ENCODE measurements at places on chromosomes 6 and 20. TPM values are rescaled to one million over a fixed set of nuclear protein-coding genes. Genes with fewer than 3 reads are reported as not detected.

DNA sequence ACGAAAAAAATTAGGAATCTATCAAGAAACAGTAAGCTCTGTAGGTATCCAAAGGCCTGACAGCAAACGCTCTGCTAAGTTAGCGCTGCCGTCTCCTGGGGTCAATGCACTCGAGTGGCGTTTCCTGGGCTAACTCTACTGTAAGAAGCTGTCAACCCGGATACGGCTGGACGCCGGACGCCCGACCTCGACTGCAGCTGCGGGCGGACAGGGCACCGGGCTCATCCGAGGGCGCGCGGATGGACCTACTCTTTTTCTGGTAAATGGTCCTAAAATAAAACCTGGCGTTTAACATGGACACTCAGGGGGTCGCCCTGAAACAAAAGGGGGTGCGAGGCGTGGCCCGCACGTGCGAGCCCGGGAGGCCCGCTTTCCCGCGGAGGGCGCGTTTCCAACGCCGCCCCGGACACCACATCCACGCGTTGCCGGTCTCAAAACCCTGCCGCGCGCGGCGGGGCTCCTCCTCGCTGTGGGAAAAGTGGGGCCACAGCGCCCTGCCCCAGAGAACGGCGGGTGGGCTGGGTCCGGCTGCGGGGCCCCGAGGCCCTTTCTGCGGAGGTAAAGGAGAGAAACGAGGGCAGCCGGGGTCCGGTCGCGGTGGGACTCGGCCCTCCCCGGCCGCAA, 537 bp downstream of the TCP1 start:
- H3K27ac ChIP-seq: peak overlapping the region; percentile 59
- peak; percentile 55 for DNase-seq
- peaks cover 29% of the 10 kb centered on the region for H3K4me1 ChIP-seq
- peak overlapping the region; percentile 82 for H3K4me3 ChIP-seq

- DNase-seq: no peak
- no peaks in the 10 kb centered on the region for H3K27me3 ChIP-seq
- H3K27ac ChIP-seq: no peak overlapping the region
- H3K4me3 ChIP-seq: no peak overlapping the region
These were observed 233.9 kb upstream of the SYNDIG1 start for GRCh38 chr20:24235296-24236175.

DNA sequence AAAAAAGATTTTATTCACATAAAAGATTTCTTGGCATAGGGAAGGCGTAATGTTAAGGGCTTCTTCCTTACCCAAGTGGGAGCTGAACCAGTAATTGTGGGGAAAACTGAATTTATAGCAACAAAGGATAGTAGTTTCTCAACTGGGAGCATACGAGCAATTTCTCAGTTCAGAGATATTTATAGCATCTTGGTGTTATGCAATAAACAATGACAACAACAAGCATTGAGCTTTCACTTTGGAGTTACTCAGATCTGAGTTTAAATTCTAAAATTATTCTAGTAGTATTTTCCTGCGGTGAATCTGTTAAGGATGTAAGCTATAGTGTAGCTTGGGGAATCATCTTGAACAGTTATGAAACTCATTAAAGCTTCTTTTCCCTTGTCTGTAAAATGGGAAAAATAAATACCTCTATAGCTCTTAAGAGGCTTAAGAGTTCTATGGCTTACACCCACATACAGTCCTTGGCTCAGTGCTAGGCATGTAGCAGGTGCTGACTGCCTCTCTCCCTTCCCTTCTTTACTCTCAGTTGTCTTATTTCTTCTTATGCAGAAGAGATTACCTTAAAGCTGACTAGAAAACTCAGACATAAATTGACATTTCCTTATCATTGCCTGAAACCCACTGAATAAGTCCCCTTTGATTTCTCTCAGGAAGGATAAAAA, 58.8 kb downstream of the SAMD5 start:
- no peak overlapping the region for H3K4me3 ChIP-seq
- H3K36me3 ChIP-seq: no peaks in the 10 kb centered on the region
- H3K27me3 ChIP-seq: no peaks in the 10 kb centered on the region
- H3K27ac ChIP-seq: no peak overlapping the region
- no peak for DNase-seq

DNA sequence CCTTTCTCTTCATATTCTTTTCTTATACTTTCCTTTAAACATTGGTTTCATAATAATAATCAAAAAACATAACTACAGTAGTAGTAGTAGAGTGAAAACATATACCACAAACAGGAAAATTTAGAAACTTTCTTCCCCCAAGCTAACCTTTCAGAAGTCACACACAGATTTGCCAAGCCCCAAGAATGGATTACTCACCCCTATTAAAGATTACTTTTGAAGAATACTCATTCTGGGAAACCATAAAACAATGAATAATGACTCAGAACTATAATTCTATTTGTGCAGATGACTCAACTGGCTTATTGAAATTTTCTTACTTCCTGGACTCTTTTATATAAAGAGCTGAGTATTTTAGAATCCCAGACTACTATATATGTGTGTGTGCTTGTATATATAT, 119.4 kb upstream of the GJE1 start:
- H3K4me3 ChIP-seq: no peak overlapping the region
- DNase-seq: no peak
- no peaks in the 10 kb centered on the region for H3K36me3 ChIP-seq
- H3K27ac ChIP-seq: peak overlapping the region; percentile 98
- H3K27me3 ChIP-seq: no peaks in the 10 kb centered on the region

DNA sequence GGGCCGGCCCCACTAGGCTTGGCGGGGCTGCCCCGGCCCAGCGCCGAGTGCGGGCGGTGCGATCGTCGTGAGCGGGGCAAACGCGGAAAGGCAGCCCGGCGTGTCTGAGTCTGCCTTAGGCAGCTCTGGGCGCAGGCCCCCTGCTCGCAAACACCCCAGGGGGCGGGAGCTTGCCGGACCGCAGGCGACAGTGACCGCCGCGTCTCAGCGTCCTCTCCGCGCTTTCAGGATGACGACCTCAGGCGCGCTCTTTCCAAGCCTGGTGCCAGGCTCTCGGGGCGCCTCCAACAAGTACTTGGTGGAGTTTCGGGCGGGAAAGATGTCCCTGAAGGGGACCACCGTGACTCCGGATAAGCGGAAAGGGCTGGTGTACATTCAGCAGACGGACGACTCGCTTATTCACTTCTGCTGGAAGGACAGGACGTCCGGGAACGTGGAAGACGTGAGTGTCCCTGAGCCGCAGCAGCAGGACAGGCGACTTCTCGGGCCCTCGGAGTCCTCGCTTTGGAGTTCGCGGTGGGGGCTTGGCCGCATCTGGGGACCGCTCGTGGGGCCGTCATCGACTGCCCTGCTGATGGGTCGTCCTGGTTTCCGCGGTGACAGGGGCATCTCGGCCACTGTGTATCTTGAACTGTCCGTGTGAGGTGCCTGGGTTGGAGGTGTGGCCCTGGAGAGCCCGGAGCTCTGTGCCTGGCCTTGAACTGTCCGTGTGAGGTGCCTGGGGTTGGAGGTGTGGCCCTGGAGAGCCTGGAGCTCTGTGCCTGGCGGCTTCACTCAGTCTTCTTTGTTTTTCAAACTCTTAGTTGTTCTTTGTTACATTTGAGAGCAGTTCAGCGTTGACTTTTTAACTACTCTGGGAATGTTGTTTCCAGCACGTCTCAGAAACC, 786 bp downstream of the ADRM1 start:
- peaks cover 55% of the 10 kb centered on the region for H3K36me3 ChIP-seq
- H3K27ac ChIP-seq: peak overlapping the region; percentile 52
- H3K27me3 ChIP-seq: no peaks in the 10 kb centered on the region
- H3K4me3 ChIP-seq: peak overlapping the region; percentile 87

GRCh38 chr20:46350201-46350985, 42.1 kb upstream of the CDH22 start:
- peaks cover 16% of the 10 kb centered on the region for H3K4me1 ChIP-seq
- H3K36me3 ChIP-seq: peaks cover 27% of the 10 kb centered on the region
- no peaks in the 10 kb centered on the region for H3K27me3 ChIP-seq
- H3K27ac ChIP-seq: peak overlapping the region; percentile 73

GRCh38 chr6:13586603-13587542, 12.5 kb downstream of the SIRT5 start:
- no peaks in the 10 kb centered on the region for H3K27me3 ChIP-seq
- no peak overlapping the region for H3K27ac ChIP-seq
- no peaks in the 10 kb centered on the region for H3K36me3 ChIP-seq
- H3K4me1 ChIP-seq: no peaks in the 10 kb centered on the region
- H3K4me3 ChIP-seq: no peak overlapping the region
- no peak for DNase-seq

DNA sequence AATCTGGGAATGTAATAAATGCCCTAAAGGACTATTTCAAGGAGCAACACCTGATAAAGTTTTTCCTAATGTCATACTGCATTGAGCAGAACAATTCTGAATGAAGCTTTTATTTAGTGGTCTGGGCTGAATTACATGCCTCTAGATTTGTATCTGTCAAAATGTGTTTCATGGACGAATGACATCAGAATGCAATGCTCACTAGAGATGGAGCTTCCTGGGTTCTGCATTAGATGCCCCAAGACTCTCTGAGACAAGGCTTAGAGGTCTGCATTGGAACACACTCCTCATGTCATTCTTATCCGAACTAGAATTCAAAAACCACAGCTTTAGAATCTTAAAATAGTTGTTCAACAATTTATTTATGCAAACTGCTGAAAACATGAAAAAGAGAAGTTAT, 62.0 kb downstream of the SYNE1 start:
- H3K36me3 ChIP-seq: no peaks in the 10 kb centered on the region
- peaks cover 9% of the 10 kb centered on the region for H3K4me1 ChIP-seq
- no peak overlapping the region for H3K4me3 ChIP-seq

DNA sequence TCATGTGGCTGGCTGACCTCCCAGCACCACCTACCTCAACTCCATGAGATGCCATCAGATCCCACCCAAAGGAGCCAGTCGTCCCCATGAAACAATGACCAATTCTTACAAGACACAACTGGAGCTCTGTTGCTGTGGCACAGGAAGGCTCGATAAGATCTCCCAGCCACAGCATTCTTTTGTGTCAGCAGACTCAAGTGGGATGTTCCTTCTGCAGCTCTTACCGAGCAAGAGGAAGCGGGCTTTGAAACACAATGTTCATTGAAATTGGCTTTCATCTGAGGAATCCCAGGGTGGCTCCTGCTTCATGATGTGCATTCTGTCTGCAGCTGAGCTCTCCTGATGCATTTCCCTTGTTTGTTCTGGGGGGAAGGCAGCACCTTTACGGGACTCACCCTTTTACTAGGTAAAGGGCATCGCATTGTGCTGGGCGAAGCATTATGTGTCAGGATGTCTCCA, 222.0 kb upstream of the SGK1 start:
- DNase-seq: no peak
- no peaks in the 10 kb centered on the region for H3K36me3 ChIP-seq
- H3K4me1 ChIP-seq: peaks cover 21% of the 10 kb centered on the region
- no peaks in the 10 kb centered on the region for H3K27me3 ChIP-seq
- H3K4me3 ChIP-seq: no peak overlapping the region

GRCh38 chr20:34426026-34426425, 63.0 kb downstream of the ITCH start:
- H3K36me3 ChIP-seq: peaks cover 75% of the 10 kb centered on the region
- H3K4me1 ChIP-seq: no peaks in the 10 kb centered on the region
- no peaks in the 10 kb centered on the region for H3K27me3 ChIP-seq

- no peak overlapping the region for H3K27ac ChIP-seq
- DNase-seq: no peak
- H3K36me3 ChIP-seq: peaks cover 11% of the 10 kb centered on the region
- no peak overlapping the region for H3K4me3 ChIP-seq
- no peaks in the 10 kb centered on the region for H3K27me3 ChIP-seq
- H3K4me1 ChIP-seq: peaks cover 27% of the 10 kb centered on the region
These were observed 48.3 kb downstream of the ARID1B start for GRCh38 chr6:156825475-156825874.

- no peak overlapping the region for H3K4me3 ChIP-seq
- H3K36me3 ChIP-seq: no peaks in the 10 kb centered on the region
- no peak overlapping the region for H3K27ac ChIP-seq
These were observed 8.8 kb upstream of the VSX1 start for GRCh38 chr20:25090492-25091429.

GRCh38 chr20:58649288-58650180, 1.5 kb upstream of the STX16 start:
- no peak overlapping the region for H3K4me3 ChIP-seq
- DNase-seq: no peak
- peaks cover 28% of the 10 kb centered on the region for H3K36me3 ChIP-seq
- H3K27me3 ChIP-seq: no peaks in the 10 kb centered on the region
- peaks cover 26% of the 10 kb centered on the region for H3K4me1 ChIP-seq
- H3K27ac ChIP-seq: no peak overlapping the region

- H3K4me3 ChIP-seq: no peak overlapping the region
- H3K27me3 ChIP-seq: no peaks in the 10 kb centered on the region
- no peaks in the 10 kb centered on the region for H3K36me3 ChIP-seq
- H3K27ac ChIP-seq: no peak overlapping the region
These were observed 52.2 kb upstream of the CCDC167 start for GRCh38 chr6:37551867-37552266.

- H3K36me3 ChIP-seq: no peaks in the 10 kb centered on the region
- H3K27ac ChIP-seq: no peak within 1 kb of the TSS
- peak within 1 kb of the TSS; percentile 58 for H3K4me3 ChIP-seq
- peaks cover 14% of the 10 kb centered on the region for H3K4me1 ChIP-seq
These were observed at the start of gene SIRPA for GRCh38 chr20:1894951-1895673. Gene SIRPA, plus strand, starts transcription at chr20:1895407. Its CDS starts 41 bp downstream, at chr20:1895448.

GRCh38 chr6:162069995-162070394, 657.6 kb downstream of the PRKN start:
- H3K4me3 ChIP-seq: no peak overlapping the region
- H3K4me1 ChIP-seq: no peaks in the 10 kb centered on the region
- no peak for DNase-seq
- H3K27ac ChIP-seq: no peak overlapping the region
- no peaks in the 10 kb centered on the region for H3K27me3 ChIP-seq

DNA sequence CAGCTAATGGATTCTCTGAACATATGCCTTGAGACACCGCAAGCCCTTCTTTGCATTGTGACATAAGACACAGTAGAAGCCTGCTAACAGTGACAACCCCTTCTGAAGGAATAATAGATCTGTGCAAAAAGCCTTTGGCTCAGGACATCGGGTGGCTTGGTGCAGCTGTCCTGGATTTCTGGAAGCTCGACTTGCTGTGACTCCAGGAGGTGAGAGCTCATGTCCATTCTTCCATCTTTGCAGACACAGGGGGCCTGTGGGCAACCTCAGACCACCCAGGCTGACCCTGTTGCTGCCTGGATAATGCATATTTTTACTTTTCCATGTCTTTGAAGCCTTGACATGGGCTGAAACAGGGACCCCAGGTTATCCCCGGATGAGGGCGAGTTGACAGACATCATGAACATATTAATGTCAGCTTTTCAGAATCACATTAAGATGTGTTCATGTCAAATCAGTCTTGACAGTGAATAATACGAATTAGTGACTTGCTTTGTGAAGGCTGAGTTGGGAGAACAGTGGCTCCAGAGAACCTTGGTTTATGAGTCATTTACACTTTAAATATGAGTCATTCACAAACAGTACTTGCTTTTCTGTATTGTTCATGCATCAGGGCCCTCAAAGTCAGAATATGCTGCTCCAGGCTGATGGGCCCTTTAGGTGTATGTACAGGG, 66.8 kb upstream of the IYD start:
- peak; percentile 52 for DNase-seq
- no peaks in the 10 kb centered on the region for H3K27me3 ChIP-seq
- no peak overlapping the region for H3K4me3 ChIP-seq
- peaks cover 18% of the 10 kb centered on the region for H3K4me1 ChIP-seq
- peak overlapping the region; percentile 14 for H3K27ac ChIP-seq

SPATA25 gene
- total RNA-seq: not detected

BACH2 gene
- 1.3 TPM for total RNA-seq

TPMT gene
- total RNA-seq: 22.4 TPM

AHI1 gene
- total RNA-seq: 15.2 TPM

POLR1C gene
- total RNA-seq: 28.3 TPM

TMC2 gene
- not detected for total RNA-seq

TNFRSF6B gene
- total RNA-seq: not detected

MTG2 gene
- 31.4 TPM for total RNA-seq

ANKRD66 gene
- total RNA-seq: not detected

FOXQ1 gene
- total RNA-seq: 0.66 TPM

ABRACL gene
- total RNA-seq: 36.2 TPM

OPRL1 gene
- 0.16 TPM for total RNA-seq
